Stimulated activated CD4-positive, alpha-beta T cell treated with anti-CD3 and anti-CD28 coated beads, Interleukin-1b, Interleukin-23, amount 100 ng/mL, for 1 hour (primary cell): ENCODE measurements at places on chromosomes 16 and 17.

DNA sequence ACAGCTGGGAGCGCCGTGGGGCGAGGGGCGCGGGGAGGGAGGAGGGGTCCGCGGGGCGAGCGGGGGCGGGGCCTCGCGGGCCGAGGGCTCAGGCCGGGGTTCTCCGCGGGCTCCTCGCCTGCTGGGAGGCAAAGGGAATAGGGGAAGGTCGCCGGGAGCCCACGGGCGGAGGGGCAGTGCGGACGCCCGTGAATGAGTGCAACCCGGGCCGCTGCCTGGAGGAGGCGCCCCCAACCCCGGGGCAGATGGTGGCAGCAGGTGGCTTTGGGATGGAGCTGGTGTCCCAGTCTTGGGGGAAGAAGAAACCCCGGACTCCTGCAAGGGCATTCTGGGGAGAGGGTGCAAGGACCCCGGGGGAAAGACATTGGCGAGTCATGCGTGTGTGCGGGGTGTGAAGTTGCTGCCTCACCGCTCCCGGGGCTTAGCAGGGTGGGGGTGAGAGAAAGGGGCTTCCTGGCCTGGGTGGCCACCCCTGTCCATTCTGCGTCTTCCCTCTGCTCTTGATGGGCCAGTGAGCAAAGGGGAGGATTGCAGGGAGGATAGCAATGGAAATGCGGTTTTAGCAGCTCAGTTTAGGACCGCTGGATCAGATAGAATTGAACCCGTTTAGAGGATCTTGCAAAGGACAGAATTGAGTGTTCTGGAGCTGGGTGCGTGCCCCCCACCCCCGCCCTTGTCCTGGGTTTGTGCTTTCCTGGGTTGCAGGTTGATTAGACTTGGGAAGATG lies 526 bp downstream of the KIAA0513 start:
- no peak for DNase-seq

DNA sequence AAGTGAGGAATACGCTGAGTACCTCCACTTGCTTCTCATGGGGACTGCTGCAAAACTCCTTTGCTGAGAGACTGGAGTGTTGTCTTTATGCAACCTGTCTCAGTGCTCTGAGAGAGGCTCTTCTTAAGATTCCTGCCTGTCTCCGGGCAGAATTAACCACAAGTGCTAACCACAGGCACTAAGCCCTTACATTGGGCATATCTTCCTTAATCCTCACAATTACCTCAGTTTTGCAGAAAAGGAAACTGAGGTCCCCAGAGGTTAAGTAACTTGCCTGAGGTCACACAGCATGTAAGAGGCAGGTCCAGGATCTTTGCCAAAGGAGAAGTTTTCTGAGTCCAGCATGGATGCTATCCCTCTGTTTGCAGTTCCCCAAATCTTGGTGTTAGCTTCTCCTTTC lies 86.0 kb downstream of the GP2 start:
- no peak for DNase-seq

GRCh38 chr16:83513008-83513755 lies 294.6 kb upstream of the HSBP1 start:
- DNase-seq: no peak

DNA sequence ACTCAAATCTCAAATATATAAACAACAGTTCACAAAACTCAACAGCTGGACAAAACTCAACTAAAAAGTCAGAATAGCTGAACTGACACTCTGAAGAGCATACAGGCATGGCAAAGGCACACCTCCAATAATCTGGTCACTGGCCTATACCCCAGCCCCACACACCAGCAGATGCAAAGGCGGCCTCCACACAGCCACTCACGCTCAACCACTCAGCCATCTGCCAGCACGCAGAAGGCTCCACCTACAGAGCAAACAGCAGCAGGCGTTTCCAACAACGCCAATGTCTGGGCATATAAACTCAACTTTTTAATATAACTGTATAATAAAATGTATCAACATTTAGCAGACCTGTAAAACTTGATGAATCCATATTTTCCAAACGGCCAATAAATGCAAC lies 17.2 kb downstream of the USP7 start:
- DNase-seq: no peak

GRCh38 chr17:57662644-57663308 lies 82.3 kb downstream of the CCDC182 start:
- DNase-seq: no peak

- no peak for DNase-seq
Measured at GRCh38 chr17:67360880-67361279, 5.5 kb downstream of the PSMD12 start.

- DNase-seq: no peak
Measured at GRCh38 chr17:34578016-34578415, 1.4 kb upstream of the TMEM132E start.

- DNase-seq: no peak
Measured at GRCh38 chr17:2138318-2138717, 83.4 kb downstream of the HIC1 start.

DNA sequence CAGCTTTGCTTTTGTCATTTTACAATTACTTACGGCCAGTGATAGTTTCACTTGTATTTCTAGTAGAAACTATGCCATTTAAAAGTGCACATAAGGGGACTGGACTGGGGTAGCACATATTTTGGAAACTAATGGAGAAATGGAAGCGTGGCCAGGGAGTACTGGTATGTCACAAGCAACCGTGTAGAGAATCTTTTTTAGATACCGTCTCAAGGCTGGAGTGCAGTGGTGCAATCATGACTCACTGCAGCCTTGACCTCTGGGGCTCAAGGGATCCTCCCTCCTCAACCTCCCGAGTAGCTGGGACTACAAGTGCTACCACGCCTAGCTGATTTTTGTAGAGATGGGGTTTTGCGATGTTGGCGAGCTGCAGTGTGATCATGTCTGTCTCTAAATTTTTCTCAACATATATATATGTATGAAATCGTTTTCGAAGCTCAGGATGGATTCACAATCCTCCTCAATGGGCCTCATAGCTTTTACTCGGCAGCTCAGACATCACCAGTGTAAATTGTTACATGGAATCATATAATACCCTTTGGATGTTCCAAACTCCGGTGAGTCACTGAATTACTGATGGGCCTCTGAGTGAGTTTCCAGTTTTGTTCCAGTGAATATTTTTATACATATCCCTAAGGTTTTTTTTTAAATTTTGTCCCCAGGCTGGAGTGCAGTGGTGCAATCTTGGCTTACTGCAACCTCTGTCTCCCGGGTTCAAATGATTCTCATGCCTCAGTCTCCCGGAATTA lies 51.7 kb downstream of the ZNF778 start:
- no peak for DNase-seq

- no peak for DNase-seq
Measured at GRCh38 chr17:57084361-57084801, 665 bp upstream of the AKAP1 start.

GRCh38 chr16:87442581-87442966 lies 50.2 kb downstream of the ZCCHC14 start:
- DNase-seq: no peak

DNA sequence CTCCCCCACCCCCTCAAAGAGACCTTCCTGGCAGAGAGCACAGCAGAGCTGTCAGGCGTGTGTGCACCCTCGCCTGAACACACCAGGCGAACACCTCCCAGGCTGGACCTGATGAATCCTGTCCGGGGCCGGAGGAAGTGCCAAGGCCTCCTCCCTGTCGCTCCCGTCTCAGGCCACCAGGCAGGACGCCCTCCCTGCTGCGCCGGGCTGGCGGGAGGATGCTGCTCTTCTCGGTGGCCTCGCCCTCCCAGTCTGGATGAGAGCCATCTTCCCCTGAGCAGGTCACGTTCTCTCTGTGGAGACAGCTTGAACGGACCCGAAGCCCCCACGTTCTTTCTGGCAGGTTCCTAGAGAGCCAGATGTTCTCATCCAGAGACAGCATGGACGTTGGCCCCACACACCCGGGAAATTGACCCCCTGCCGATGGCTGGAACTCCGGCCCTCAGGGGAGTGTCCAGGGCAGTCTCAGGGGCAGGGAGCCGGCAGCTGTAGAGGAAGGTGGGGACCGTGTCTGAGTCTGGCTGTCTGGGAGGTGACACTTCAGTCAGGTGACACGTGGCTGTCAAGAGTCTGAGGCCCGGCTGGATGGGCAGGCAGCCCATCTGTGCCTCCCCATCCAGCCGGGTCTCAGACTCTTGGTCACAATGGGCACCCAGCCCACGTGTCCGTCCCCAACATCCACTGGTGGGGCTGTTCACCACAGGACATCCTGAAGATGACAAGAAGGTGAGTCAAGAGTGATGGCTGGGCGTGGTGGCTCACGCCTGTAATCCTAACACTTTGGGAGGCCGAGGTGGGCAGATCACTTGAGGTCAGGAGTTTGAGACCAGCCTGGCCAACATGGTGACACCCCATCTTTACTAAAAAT lies 5.0 kb upstream of the TIMP2 start:
- no peak for DNase-seq

DNA sequence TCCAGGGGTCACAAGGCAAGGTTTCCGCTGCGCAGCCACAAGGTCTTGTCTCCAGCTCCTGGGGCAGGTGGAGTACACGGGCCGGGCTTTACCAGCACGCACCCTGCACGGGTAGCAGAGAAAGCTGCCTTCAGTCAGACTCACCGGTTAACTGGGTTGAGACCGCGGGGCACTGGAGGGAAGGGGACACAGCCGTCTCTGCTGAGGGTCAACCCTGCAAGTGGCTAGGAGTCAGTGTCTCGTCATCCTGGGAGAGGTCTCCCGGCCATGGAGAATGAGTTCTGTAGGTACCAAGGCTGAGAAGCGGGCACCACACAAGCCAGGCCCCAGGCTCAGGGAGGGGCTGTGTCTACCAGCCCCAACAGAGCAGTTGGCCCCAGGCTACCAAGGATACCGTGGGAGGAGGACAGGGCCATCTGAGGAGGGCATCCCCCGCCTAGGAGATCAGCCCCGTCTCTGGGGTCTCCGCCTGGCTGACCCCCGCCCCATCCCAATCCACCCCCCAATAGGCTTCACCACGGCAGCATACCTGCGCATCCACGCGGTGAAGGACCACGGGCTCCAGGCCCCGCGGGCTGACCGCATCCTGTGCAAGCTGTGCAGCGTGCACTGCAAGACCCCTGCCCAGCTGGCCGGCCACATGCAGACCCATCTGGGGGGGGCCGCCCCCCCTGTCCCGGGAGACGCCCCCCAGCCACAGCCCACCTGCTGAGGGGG lies 2.8 kb upstream of the PRRT2 start:
- DNase-seq: no peak

- no peak for DNase-seq
Measured at GRCh38 chr16:89537549-89537925, 22.9 kb upstream of the RPL13 start.

GRCh38 chr17:8806926-8807550 lies 7.9 kb upstream of the MFSD6L start:
- no peak for DNase-seq

DNA sequence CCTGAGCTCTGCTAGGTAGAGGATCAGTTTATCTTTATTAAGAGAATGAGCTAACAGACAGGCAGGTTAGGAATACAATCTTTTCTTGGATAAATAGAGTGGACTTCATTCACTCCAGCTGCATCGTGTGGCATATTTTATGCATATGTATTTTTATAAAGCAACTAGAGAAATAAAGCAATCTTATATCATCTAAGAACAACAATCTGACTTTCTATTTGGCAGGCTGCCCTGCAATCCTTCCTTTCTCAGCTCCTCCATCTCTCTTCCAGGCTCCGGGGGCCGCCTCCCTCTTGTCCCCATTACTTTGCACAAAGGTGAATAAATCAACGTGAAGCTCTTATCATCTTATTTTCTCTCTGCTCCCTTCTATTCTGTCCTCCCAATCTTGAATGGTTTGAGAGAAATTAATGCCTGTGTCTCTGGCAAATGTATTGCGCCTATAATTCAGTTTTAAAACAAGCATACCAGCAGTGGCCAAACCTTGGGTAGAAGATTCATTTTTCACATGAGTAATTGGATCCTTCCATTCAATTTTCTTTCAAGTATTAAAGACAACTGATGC lies 64.5 kb downstream of the HS3ST3A1 start:
- DNase-seq: no peak

DNA sequence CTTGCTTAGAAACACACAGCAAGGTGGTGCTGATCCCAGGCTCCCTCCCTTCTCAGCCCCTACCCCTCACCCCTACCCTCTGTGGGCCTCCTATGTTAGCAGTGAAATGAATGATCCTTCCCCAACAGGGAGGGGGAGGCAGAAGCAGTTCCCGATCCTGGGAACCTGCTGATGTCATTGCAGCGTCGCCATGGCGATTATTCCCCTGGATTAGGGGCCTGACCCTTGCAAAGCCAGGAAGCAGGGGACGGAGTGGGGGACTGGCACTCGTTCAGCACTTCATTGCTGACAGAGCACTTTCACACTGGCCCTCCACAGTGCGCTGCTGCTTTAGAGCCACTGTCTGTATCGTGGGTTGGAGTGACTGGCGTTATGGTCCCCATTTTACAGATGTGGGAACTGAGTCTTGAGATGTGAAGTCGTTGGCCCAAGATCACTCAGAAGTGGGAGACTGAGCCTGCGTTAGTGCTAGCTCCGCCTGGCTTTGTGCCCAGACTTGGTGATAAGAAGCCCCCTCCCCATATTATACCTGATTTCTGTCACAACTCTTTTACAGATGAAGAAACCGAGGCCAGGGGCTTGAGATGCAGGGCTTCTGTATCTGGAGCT lies 26.6 kb downstream of the LASP1 start:
- DNase-seq: no peak

- DNase-seq: no peak
Measured at GRCh38 chr16:2675021-2675420, 7.3 kb upstream of the KCTD5 start.

DNA sequence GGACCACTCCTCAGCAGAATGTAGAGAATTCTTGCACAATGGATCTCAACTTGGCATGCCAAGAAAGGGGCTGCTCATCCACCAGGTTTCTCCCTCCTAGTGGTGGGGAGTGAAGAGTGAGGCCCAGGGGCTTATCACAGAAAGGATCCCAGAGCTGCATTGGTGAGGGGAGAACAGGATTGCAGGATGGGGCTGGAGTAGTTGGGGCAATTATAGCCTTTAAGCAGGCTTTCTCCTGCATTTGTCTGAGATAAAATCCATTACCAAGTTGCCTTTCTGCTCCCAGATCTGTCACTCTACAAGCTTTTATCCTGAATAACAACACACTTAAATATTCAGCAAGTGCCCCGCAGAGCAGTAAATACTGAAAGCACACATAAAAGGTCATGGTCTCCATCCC lies 130.8 kb upstream of the CES5A start:
- DNase-seq: no peak

DNA sequence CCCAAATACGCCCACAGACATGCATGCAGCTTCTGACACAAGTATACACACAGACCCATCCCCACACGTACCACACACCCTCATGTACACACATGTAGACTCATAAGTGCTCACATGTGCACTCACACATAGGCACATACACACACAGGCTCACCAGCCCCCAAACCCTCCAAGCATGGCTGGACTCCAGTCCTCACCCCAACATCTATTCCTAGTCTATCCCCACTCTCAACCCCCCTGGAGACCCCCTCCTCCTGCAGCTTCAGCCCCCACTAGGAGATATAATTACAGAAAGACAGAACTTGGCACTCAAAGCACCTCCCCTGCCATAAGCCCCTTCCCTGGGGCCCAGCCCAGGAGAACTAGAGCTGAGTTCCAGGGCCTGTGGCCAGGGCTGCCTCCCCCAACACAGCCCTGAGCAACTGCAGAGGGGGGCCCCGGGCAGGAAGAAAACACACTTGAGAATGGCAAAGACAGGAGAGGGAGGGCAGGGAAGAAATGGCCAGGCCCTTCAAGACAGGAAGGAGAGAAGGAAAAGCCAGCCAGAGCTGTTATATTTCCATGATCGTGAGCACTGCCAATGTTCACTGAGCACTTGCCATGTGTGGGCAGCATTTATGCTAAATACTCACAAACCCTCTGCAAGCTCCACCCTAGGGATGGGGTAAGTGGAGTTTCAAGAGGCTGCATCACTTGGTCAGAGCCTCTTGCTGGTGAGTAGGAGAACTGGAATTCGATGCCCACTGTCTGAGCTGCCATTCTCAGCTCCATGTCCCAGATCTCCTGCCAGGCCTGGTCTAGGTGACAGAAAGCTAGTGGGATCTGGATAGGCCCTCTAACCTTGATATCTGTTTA lies 224.5 kb downstream of the ZNF423 start:
- no peak for DNase-seq
